Bronchus fibroblast of lung (primary cell): ENCODE measurements at places on chromosomes 11 and 22. TPM values are rescaled to one million over a fixed set of nuclear protein-coding genes. Genes with fewer than 3 reads are reported as not detected.

The ZP1 gene
- 0.30 and 0.50 TPM in 2 replicates for total RNA-seq

The CRYAB gene
- total RNA-seq: 13.4 and 20.0 TPM in 2 replicates

The SAA4 gene
- not detected in 2 replicates for total RNA-seq

The OSM gene
- total RNA-seq: not detected in 2 replicates

The TEX12 gene
- total RNA-seq: not detected in 2 replicates

The EIF4G2 gene
- total RNA-seq: 487 and 516 TPM in 2 replicates

The OR5A1 gene
- total RNA-seq: not detected in 2 replicates

The RASD2 gene
- total RNA-seq: not detected in 2 replicates

The TRIM48 gene
- total RNA-seq: not detected in 2 replicates

The F2 gene
- not detected in 2 replicates for total RNA-seq

The OR4A5 gene
- not detected in 2 replicates for total RNA-seq

The OR5P2 gene
- total RNA-seq: not detected in 2 replicates

The CATSPER1 gene
- total RNA-seq: 0.30 TPM in 1 of 2 replicates, not detected in the other

The TTC36 gene
- 1.0 TPM in 1 of 2 replicates, not detected in the other for total RNA-seq

The PYGM gene
- total RNA-seq: 0.17 and 0.30 TPM in 2 replicates
